ENCODE measurements at places on chromosomes 16 and 17.

DNA sequence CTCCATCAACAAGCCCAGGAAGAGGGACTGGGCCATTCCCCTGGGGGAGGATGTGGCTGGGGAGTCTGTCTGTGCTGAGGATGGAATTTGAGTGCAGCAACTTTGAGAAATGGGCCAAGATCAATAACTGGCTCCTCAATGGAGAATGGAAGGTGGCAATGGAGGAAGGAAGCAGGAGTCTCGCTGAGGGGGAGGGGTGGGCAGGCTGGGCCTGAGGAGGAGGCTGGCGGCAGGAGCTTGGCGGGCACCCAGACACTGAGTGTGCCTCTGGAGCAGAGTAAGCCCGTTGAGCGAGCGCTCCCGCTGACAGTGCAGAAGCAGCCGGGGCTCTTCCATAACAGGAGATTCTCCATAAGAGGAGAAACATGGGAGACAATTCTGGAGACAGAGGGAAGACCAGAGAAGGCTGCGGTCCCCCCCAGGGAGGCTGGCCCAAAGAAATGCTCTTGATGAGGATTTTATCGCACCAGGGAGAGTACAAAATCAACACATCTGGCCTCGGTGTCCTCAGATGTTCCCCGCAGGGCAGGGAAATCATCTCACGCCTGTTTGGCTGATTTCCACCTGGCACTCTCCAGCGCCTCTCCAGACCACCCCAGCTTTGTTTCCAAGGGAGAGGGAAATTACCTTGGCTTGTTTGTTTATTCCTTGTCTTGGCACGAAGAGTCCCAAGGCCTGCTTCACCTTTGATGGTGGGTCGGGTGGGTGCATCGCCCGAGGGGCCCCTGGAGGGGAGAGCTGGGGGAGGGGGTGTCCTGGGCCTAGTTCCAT is 2.8 kb upstream of the MMP15 start:
- DNase-seq, result no peak

DNA sequence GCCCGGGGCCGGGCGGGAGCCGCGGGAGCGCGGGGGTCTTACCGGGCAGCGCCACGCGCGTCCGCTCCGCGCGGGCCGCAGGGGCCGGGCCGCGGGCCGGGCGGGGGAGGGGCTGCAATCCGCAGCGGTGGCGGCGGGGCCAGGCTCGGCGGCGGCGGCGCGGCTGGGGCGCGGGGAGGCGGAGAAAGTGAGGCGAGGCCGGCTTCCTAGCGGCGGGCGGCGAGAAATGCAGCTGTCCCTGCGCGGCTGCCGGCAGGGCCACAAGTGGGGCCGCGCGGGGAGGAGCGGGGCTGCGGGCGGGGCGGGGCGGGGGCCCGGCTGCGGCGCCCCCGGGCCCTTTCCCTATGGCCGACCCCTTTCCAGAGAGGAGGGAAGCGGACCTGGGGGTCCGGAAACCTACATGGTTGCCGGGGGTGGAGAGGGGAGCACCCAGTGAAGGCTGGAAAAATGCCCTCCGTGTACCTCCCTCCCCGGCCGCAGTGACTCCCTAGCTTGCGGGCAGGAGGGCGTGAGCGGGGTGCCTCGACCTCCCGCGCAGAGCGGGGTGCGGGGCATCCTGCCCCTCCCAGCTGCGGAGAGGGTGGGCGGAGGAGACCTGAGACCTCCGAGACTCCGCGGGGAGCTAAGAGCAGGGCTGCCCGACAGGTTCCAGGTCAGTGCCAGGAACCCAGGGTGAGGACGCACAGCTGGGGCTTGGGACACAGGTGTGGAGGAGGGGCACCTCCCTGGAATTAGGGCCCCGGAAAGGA is at the start of gene CUEDC1:
Gene CUEDC1, minus strand, starts transcription at position 230 of the 749 bp plus-strand sequence. CDS start 69,848 bp downstream, outside the sequence.
- DNase-seq, result peak; percentile 29

- peak; percentile 28 for DNase-seq
Measured at GRCh38 chr17:9370467-9370866, 205.2 kb downstream of the STX8 start.

GRCh38 chr16:84806256-84806889 is 13.4 kb upstream of the CRISPLD2 start:
- peak; percentile 83 for DNase-seq

GRCh38 chr17:57916925-57917858 is 38.0 kb downstream of the CUEDC1 start:
- DNase-seq, result peak; percentile 45

DNA sequence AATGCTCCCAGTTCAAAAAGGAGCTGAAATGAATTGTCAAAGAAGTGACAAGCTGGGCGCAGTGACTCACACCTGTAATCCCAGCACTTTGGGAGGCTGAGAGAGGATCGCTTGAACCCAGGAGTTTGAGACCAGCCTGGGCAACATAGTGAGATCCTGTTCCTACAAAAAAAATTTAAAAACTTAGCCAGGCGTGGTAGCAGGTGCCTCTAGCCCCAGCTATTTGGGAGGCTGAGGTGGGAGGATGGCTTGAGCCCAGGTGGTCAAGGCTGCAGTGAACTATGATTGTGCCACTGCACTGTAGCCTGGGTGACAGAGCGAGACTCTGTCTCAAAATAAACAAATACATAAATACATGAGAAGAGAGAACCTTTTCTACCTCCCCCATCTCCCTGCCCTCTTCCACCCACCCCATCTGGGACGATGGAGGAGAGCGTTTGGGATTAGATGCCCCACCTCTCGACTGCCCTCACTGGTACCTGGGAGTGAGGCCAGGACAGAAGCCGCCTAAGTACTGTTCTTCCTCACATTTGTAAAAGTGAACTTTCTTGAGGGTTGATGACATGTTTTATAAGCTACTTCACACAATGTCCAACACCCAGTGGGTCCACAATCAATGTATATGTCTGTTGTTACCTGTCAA is 2.4 kb downstream of the IL4R start:
- DNase-seq, result no peak

DNA sequence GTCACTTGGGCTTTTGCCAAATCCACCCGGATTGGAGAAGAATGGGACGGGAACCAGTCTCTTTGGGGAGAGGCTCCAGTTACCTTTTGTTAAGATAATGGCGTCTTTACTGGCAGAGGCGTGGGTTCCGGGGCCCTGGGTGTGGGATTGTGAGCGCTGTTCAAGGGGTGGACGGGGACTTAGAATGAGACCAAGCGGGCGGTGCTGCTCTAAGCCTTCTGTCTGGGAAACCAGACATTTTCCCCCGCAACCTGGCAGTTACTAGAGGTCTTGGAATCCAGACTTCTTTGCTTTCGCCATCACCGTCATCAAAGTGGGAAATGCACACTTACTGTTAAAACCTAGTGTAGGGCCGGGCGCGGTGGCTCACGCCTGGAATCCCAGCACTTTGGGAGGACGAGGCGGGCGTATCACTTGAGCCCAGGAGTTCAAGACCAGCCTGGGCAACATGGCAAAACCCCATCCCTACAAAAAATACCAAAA is 706 bp downstream of the TEN1 start:
- DNase-seq, result no peak

DNA sequence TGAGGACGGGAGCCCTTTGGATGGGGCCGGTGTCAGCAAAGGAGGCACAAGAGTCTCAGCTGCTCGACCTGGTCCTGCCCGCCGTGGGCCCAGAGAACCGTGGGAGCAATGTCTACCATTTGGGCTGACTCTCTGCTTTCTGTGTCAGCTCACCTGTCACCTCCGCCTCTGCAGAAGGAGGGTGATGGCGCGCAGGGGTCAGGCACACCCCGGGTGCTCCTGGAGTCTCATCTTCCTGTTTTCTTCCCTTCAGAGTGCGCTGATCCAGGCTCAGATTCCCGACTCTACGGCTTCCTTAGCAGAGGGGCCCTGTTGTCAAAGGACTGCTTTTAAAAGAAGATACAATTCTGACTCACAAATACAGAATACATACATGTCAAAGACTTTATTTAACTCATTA is 167.1 kb downstream of the BANP start:
- no peak for DNase-seq

- no peak for DNase-seq
Measured at GRCh38 chr17:9763643-9764042, 27.7 kb downstream of the DHRS7C start.

- DNase-seq, result no peak
Measured at GRCh38 chr16:72753881-72754280, 294.0 kb downstream of the ZFHX3 start.

GRCh38 chr17:83099570-83100181 is 20.3 kb downstream of the METRNL start:
- peak; percentile 43 for DNase-seq

DNA sequence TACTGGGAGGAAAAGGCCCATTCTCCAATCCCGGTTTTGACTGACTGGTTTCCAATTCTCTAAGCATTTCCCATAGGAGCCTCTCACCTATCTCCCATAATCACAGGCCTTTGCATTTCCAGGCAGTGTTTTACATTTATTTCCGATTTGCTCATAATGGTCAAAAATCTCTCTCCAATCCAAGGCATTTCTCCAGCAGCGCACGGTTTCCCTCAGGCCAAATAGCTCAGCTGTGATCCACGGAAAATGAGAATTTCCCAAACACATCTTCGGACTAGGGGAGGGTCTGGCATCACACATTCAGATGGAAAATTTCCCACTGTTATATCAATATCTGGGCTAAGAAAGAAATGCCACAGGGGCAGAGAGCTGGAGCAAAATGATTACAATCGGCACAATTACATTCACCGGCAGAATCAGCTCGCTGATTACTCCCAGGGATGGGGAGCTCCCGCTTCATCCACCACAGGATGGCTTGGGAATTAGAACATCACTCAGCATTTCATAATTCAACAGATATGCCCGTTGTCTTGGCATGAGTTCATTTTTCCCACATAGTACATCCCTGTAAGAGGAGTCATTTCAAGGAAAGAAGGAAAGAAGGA is 6.7 kb downstream of the PIPOX start:
- no peak for DNase-seq

DNA sequence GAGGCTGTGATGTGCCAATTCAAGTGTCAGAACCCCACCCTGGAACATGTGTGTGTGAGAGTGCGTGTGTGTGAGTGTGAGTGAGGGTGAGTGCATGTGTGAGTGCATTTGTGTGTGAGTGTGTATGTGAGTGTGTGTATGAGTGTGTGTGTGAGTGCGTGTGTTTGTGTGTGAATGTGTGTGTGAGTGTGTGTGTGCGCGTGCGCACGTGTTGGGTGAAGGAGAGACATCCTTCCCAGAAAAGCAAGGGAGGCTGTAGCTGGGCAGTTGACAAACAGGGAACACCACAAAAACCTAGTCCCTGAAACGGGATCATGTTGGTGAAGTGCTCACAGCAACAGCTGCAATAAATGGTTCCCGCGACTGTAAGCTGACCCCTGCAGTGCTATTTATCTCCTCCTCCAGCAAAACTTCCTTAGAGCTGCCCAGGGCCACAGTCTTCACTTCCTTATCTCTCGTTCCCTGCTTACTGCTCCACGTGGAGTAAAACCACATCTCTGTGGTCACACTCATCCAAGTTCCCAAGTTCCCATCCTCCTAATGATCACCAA is 40.1 kb upstream of the RPL38 start:
- no peak for DNase-seq

- DNase-seq, result no peak
Measured at GRCh38 chr17:62618647-62619416, 8.6 kb upstream of the MRC2 start.

DNA sequence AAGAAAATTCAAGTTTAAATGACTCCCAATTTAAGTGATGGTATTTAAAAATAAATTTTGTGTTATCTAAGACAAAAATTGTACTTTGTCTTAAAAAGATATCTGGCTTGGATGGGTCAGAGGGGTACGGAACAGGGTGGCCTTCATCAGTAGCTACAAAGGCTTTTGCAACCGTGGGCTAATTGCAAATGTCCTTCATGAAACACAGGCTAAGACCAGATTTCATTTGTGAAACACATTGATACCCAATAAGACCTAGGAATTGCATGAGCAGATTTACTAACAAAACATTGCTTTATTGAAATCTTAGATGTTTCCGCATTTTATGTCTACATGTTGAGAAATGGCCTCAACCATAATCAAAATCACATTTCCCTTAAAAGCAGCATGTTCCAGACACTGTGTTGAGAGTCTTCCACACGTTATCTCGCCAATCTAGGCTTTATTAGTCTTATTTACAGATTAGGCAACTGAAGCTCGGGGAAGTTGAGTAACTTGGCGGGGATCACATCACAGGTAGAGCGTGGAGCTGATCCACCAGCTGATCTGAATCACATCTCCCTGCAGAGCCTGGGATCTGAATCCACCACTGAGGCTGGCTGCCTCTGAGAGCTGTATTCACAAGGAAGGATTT is 21.8 kb downstream of the FBXO39 start:
- DNase-seq, result no peak

DNA sequence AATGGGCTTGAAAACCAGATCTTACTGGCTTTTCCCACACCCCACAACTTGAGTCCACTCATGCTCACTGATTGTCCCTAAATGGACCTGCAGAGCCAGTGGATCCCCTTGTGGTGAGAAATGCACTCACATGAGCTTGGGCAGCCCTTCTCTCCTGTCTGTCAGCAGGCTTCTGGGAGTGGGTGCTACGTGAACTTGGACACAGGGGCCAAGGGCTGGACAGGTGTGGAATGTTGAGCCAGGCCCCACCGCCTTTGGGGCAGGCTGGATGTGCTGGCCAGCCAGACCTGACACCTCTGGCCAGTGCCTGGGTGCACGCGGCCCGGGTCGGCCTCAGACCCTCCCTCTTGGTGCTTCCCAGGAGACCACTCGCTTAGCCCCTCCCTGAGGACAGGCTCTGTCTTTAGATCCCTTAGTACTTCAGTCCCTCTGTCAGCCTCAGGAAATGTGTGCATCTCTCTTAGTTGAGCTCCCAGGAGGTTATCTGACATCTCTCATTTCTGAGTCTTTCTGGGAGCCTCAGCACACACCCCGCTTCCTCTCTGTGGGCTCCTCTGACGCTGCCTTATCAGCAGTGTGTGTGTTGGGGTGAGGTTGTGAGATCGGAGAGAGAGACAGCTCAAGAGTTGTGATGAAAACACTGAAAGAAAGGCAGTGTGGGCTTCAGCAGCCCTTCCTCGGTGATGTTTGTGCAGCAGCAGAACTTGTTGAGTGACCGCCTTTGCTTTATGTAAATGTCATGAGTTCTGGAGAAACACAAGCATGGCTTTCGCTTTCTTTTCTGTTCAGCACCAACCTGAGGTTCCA is 117.0 kb downstream of the RAB11FIP4 start:
- DNase-seq, result peak; percentile 72

DNA sequence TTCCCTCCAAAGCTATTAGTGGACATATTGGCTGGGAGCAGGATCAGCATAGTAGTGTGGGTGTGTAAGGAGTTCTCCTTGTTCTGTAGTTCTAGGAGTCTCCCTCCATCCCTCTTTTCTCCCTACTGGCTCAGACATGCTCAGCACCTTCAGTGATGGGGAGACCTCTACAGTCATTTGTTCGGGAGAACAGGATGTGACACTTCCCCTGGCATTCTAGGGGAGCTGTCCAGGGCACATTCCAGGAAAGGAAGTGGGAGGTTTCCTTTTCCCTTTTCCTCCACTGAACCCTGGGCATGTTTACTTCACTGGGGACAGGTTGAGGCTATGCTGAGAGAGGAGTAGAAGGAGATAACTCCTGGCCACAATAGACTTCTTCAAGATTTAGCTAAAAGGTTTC is 86.5 kb downstream of the MYH13 start:
- no peak for DNase-seq

GRCh38 chr17:65047941-65048340 is 8.6 kb downstream of the GNA13 start:
- DNase-seq, result peak; percentile 48

DNA sequence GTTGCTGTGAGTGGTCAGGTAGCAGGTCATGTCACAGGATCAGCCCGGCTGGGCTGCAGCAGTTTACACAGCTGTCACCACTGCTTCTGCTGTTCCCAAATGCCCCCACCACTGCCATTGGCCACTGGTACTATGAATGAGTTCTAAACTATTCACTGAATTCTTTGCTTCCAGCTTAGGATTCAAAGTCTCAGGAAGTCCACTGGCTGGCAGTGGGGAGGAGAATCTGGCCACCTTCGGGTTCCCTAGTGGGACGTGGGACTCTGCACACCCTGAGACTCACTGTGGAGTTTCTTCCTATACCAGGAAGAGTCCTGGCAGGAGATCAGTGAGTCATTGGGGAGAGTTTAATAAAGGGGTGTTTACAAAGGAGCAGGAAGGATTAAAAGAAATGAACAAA is 6.9 kb downstream of the MT1X start:
- DNase-seq, result no peak

Measured in common myeloid progenitor, CD34-positive (primary cell).